Smooth muscle cell of the brain vasculature (primary cell): ENCODE measurements at places on chromosomes 13 and 19.

- DNase-seq, result no peak
Observed at GRCh38 chr13:29421118-29421517, 174.4 kb downstream of the SLC7A1 start.

GRCh38 chr13:20847296-20847695, 55.2 kb downstream of the XPO4 start:
- no peak for DNase-seq

- no peak for DNase-seq
Observed at GRCh38 chr13:48977286-48977625, 1.5 kb downstream of the FNDC3A start.

DNA sequence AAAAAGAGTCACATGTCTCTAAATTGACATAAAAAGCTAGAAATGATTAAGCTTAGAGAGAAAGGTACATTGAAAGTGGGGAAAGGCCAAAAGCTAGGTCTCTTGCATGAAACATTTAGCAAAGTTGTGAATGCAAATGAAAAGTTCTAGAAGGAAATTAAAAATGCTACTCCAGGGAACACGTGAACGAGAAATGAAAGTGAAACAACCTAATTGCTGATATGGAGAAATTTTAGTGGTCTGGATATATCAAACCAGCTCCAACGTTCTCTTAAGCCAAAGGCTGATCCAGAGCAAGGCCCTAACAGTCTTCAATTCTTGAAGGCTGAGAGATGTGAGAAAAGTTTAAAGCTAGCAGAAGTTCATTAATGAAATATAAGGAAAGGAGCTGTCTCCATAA, 419.8 kb downstream of the SLITRK6 start:
- DNase-seq, result no peak

DNA sequence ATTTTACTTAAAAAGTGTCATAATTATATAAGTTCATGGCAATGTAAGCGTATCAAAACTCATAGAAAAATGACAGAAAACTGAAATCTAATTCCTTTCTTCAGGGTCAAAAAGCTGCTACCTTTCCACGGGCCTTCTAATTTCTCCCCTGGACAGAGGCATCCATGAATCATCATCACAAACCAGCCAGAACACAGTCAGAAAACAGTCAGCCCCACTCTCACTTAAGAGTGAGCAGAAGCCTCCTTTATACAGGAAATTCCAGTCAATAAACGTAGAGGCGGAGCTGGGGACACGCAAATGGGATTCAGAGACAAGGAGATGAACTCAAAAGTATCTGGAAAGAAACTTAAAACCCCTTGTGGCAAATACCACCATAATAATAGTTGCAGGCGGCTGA, 54.2 kb upstream of the ABCC4 start:
- no peak for DNase-seq
